ENCODE measurements at places on chromosomes 3 and 15.

DNA sequence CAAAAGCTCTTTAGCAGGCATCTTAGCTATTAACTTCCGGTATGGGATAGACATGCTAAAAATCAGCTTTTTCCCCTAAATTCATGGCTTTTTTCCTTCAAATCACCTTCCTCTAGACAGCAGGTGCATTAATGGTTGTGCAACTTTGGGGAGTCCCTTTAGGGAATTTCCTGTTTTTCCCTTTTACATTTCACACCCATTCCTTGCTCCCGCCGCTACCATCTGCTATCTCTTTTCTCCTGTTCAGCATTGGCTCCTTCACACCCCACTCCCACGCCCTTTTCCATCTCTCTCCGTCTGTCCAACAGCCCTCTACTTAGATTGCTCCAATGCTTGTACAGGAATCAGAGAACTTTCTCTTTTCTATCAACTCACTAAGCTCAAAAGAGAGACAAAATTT is 43.4 kb downstream of the FEZF2 start:
- no peak overlapping the region for H3K27ac ChIP-seq
- H3K27me3 ChIP-seq, result no peaks in the 10 kb centered on the region
- no peaks in the 10 kb centered on the region for H3K36me3 ChIP-seq
- no peak for DNase-seq
- H3K4me1 ChIP-seq, result no peaks in the 10 kb centered on the region
- no peak overlapping the region for H3K4me3 ChIP-seq

DNA sequence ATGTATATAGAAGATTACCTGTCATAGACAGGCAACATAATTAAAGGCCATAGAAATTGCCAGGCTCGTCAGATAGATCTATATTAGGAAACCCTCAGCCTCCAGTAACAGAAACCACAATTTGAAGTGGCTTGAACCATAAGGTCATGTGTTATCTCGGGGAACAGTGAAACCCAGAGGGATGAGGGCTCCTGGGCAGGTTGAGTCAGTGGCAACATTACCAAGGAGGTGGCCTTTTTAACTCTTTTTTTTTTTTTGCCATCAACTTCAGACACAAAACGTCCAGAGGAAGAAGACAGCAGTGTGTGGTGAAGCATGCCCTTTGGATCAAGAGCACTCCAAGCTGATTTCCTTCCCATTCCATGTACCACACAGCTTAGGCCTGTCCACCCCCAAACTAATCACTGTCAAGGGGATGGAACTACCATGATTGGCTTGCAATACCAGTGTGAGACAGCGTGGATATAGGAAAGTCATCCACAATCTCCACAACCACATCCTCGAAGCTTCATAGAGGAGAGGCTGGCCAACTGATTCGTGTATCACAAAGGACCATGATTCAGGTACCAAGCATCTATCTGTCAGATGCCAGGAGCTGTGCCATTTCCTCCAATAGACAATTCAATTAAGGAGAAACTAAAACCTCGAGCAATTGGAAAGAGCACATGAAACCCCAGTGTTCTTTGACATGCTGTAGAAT is 999 bp upstream of the KIF7 start:
- no peak overlapping the region for H3K27ac ChIP-seq
- peaks cover 4% of the 10 kb centered on the region for H3K4me1 ChIP-seq
- peaks cover 3% of the 10 kb centered on the region for H3K27me3 ChIP-seq
- no peaks in the 10 kb centered on the region for H3K36me3 ChIP-seq

DNA sequence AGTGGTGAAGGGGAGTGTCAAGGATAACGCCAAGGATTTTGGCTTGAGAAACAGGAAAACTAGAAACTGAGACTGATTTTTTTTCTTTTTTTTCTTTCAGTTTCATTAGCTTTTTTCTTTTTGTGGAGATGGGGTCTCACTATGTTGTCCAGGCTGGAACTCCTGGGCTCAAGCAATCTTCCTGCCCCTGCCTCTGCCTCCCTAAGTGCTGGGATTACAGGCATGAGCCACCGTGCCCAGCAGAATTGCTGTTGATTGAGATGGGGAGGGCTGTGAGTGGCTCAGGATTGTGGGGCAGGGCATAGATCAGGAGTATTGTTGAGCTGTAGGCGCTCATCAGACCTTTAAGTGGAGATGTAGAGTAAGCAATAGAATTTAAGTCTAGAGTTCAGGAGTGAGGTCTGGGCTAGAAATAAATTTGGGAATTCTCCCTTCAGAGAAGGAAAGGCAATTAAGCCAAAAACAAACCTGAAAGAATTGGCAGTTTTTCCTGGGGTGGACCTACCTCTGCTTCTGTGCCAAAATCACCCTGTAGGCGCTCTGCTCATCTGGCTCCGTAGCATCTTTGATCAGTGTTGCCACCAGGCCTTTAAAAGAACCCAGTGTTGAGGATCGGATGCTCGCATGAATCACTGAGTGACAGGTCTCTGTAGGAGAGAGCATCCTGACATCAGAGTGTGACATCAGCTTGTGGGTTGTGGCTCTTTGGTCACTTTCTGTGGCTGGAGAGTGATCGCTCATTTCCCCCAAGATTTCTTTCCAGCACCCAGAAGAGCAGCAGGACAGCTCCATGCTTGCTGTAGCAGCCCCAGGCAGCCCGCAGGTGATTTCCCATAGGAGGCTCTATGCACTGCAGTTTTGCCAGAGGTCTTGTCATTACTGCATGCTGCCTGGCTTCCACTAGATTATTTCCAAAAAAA is 15.8 kb downstream of the ABHD17C start:
- no peak overlapping the region for H3K4me3 ChIP-seq
- DNase-seq, result no peak
- H3K4me1 ChIP-seq, result no peaks in the 10 kb centered on the region
- H3K27me3 ChIP-seq, result no peaks in the 10 kb centered on the region
- no peaks in the 10 kb centered on the region for H3K36me3 ChIP-seq
- H3K27ac ChIP-seq, result no peak overlapping the region

- H3K4me1 ChIP-seq, result peaks cover 15% of the 10 kb centered on the region
- DNase-seq, result no peak
- no peak overlapping the region for H3K27ac ChIP-seq
- H3K4me3 ChIP-seq, result no peak overlapping the region
- no peaks in the 10 kb centered on the region for H3K27me3 ChIP-seq
These were observed 167.0 kb upstream of the TBL1XR1 start for GRCh38 chr3:177364236-177364635.

- H3K27ac ChIP-seq, result no peak overlapping the region
- H3K4me1 ChIP-seq, result no peaks in the 10 kb centered on the region
- H3K36me3 ChIP-seq, result no peaks in the 10 kb centered on the region
- no peaks in the 10 kb centered on the region for H3K27me3 ChIP-seq
- DNase-seq, result no peak
These were observed 123.8 kb downstream of the C3orf70 start for GRCh38 chr3:185029086-185029485.

DNA sequence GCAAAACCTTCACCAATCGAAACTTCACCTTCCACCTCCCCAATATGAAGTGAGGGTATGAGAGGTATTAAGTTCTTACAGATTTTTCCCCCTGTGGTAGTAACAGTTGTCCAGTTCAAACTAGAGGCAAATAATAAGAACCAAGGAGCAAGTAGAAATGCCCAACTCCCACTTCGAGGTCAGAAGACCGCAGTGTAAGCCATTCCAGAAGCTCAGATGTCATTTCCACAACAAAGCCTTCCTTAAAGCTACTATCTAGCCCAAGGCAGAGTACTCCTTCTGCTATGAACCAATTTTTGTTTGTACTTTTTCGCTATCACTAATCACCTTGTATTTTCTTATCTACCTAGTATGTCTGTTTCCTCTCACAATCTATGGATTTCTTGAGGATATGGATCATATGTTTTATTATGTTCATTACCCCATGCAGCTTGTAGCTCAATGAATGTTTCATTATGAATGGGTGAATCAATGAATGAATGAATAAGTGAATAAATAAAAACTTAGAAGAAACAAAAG is 235.7 kb upstream of the KCNMB2 start:
- H3K27ac ChIP-seq, result no peak overlapping the region
- no peaks in the 10 kb centered on the region for H3K36me3 ChIP-seq
- no peaks in the 10 kb centered on the region for H3K4me1 ChIP-seq

DNA sequence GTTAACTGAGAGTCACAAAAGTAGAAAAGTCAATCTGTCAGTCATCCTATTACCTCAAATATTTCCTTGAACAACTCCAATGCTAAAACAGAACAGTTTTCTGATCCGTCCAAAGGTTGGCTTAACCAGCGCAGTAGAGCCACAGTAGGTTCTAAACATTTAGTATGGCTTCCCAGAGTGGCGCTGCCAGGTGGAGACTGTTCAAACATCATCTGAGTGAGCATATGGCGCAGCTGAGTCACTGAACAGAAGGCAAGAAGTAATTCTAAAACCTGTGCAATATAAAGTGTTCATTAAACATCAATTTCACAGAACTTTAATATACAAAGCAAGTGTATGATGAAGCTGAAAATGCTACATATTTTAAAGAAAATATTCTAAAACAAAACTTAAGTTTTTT is 19.9 kb downstream of the CIP2A start:
- H3K27me3 ChIP-seq, result no peaks in the 10 kb centered on the region
- H3K36me3 ChIP-seq, result no peaks in the 10 kb centered on the region
- H3K4me3 ChIP-seq, result no peak overlapping the region
- no peak overlapping the region for H3K27ac ChIP-seq

DNA sequence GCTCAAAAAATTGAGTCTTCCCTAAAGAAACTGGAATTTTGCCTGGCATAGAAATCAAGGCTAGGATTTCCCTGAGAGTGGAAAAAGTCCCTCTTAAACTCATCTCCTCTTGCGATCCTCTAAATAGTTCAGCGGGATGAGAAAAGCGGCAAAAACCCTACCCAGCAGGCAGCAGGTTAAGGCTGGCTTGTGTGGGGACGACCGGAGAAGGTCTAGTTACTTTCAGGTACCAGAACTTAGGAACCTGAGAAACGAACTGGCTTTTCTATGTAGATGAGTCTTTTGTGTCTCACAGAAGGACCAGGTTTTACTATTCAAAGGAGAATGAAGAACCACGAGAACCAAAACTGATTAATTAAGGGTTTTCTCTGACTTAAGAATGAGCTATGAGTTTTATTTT is 523.7 kb upstream of the TGFBR2 start:
- no peaks in the 10 kb centered on the region for H3K36me3 ChIP-seq
- no peak overlapping the region for H3K4me3 ChIP-seq
- no peak for DNase-seq
- H3K27ac ChIP-seq, result no peak overlapping the region

DNA sequence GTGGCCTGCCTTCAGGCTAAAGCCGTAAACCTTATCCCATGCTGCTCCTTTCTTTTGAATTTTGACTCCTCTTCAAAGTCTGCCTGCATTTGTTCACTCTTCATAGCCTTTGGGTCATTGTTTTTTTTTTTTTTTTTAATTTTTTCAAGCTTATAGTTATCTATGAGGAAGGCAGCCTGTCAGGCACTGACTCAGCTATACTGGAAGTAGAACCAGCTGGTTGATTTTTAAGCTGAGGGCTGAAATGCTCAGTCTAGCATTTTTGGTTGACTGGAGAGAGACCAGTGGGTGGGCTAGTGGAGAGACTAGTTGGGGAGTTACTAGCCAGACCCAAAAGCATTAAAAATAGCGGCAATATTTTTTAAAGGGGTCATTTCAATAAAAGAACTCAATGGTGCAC is 44.1 kb downstream of the C3orf20 start:
- no peaks in the 10 kb centered on the region for H3K4me1 ChIP-seq
- H3K27me3 ChIP-seq, result no peaks in the 10 kb centered on the region
- no peak overlapping the region for H3K4me3 ChIP-seq
- no peaks in the 10 kb centered on the region for H3K36me3 ChIP-seq
- no peak overlapping the region for H3K27ac ChIP-seq

GRCh38 chr15:64536244-64536836 is 76.0 kb downstream of the ZNF609 start:
- H3K4me1 ChIP-seq, result no peaks in the 10 kb centered on the region
- no peak overlapping the region for H3K27ac ChIP-seq
- no peaks in the 10 kb centered on the region for H3K36me3 ChIP-seq
- no peak for DNase-seq
- no peaks in the 10 kb centered on the region for H3K27me3 ChIP-seq
- no peak overlapping the region for H3K4me3 ChIP-seq

GRCh38 chr3:52034212-52034611 is 22.2 kb downstream of the DUSP7 start:
- H3K36me3 ChIP-seq, result no peaks in the 10 kb centered on the region
- no peak for DNase-seq
- no peak overlapping the region for H3K4me3 ChIP-seq
- peaks cover 35% of the 10 kb centered on the region for H3K4me1 ChIP-seq
- no peaks in the 10 kb centered on the region for H3K27me3 ChIP-seq
- no peak overlapping the region for H3K27ac ChIP-seq

- no peaks in the 10 kb centered on the region for H3K4me1 ChIP-seq
- H3K27ac ChIP-seq, result no peak overlapping the region
- no peaks in the 10 kb centered on the region for H3K27me3 ChIP-seq
- no peak for DNase-seq
- no peaks in the 10 kb centered on the region for H3K36me3 ChIP-seq
These were observed 337.3 kb upstream of the SGO1 start for GRCh38 chr3:20523293-20523692.

GRCh38 chr3:151096716-151097115 is 11.3 kb downstream of the MED12L start:
- H3K27me3 ChIP-seq, result no peaks in the 10 kb centered on the region
- DNase-seq, result no peak
- H3K36me3 ChIP-seq, result no peaks in the 10 kb centered on the region
- H3K4me3 ChIP-seq, result no peak overlapping the region

DNA sequence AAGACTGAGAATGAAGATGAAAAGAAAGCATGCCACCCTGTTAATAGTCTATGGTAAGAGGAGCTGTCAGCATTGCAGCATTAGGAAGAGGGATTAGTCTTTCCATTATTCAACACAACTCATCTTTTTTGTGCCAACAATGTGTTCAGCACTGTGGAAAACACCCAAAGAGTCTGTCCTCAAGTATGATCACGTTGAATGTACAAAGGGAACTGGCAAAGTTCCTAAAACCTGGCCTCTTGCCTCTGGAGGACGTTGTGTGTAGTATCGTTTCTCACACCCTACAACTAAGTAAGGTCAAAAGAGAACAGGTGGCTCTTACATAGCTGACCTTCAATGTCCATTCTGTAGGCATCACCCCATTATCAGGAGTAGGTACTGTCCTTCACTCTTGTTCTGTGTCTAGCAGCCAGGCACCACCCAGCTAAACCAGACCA is 147.9 kb upstream of the THBS1 start:
- no peaks in the 10 kb centered on the region for H3K27me3 ChIP-seq
- H3K4me3 ChIP-seq, result no peak overlapping the region
- DNase-seq, result no peak
- H3K4me1 ChIP-seq, result peaks cover 7% of the 10 kb centered on the region

GRCh38 chr3:169822983-169823382 is 10.3 kb upstream of the LRRC34 start:
- no peak for DNase-seq
- no peak overlapping the region for H3K27ac ChIP-seq
- no peak overlapping the region for H3K4me3 ChIP-seq
- no peaks in the 10 kb centered on the region for H3K4me1 ChIP-seq
- no peaks in the 10 kb centered on the region for H3K36me3 ChIP-seq
- peaks cover 6% of the 10 kb centered on the region for H3K27me3 ChIP-seq

DNA sequence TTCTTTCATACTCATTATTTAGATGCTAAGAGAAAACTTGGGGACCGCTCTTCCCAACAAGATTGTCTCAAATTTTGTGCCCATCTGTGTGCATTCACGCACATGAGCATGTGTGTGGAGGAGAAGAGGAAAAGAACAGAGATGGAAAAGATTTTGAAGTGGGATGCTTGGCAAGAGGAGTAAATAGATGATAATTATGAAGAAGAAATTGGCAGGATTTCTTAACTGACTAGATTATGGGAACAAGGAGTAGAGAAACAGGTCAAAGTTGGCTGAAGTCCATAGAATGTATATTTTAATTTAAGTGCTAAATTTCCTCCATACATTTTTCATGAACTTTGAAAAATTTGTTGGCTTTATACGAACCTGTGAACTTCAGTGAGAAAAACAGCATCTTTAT is 100.1 kb downstream of the ZNF609 start:
- peaks cover 16% of the 10 kb centered on the region for H3K4me1 ChIP-seq
- no peak for DNase-seq
- H3K36me3 ChIP-seq, result no peaks in the 10 kb centered on the region
